ENCODE measurements at places on chromosomes 2 and 18.

DNA sequence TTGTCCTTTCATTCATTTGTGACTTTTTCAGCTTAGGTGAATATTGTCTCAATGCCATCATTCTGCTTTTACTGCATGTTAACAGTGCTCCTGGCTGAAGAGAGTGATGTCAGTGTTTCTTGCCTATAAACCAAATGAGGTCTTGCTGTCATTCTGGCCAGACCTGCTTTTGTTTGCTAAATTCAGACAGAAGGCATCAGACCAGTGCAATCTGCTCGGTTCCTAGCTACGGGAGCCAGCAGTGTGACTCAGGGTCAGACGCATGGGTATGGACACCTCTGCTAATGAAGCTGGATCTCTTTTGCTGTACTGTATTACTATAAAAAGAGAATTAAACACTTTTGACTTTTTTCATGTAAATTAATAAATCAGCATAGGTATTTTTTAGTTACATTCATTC is 178.9 kb downstream of the TMEM182 start:
- H3K4me3 ChIP-seq: no peak overlapping the region
- no peak for DNase-seq
- no peak overlapping the region for H3K27ac ChIP-seq
- no peaks in the 10 kb centered on the region for H3K4me1 ChIP-seq

GRCh38 chr2:120669971-120670370 is 65.7 kb upstream of the GLI2 start:
- H3K4me3 ChIP-seq: no peak overlapping the region
- H3K27me3 ChIP-seq: peaks cover 37% of the 10 kb centered on the region
- no peak overlapping the region for H3K27ac ChIP-seq
- no peak for DNase-seq
- H3K4me1 ChIP-seq: peaks cover 8% of the 10 kb centered on the region

DNA sequence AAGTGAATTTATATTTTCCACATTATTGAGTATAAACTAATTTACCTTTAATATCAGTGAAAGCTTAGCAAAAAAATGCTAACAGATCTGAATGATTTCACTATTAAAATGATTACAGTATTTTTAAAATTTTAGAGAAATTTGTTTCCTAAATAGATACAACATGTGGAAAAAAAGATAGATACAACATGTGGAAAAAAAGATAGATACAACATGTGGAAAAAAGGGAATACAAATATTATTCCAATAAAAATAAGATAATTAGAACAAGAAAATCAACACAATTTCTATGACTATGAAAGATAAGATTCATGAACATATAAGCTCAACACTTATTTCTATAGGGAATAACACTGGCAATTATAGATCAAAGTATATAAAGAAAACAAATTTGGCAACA is 865.9 kb upstream of the VRK2 start:
- H3K27ac ChIP-seq: no peak overlapping the region
- H3K4me1 ChIP-seq: no peaks in the 10 kb centered on the region
- H3K36me3 ChIP-seq: no peaks in the 10 kb centered on the region
- no peak overlapping the region for H3K4me3 ChIP-seq

- H3K4me3 ChIP-seq: peak overlapping the region; percentile 98
- peaks cover 12% of the 10 kb centered on the region for H3K36me3 ChIP-seq
- no peaks in the 10 kb centered on the region for H3K27me3 ChIP-seq
- no peak for DNase-seq
These were observed 566 bp upstream of the MRPS5 start for GRCh38 chr2:95122197-95122551.

- peaks cover 21% of the 10 kb centered on the region for H3K4me1 ChIP-seq
- no peak for DNase-seq
- H3K27me3 ChIP-seq: no peaks in the 10 kb centered on the region
These were observed 279.0 kb downstream of the AFF3 start for GRCh38 chr2:99863236-99863902.
